ENCODE measurements at places on chromosomes 6 and 20.
A peak's percentile ranks its signal among the peaks of the same experiment; 100 is the strongest.

GRCh38 chr20:63651942-63652191 is 1.4 kb downstream of the STMN3 start:
- DNase-seq, result peak; percentile 60

DNA sequence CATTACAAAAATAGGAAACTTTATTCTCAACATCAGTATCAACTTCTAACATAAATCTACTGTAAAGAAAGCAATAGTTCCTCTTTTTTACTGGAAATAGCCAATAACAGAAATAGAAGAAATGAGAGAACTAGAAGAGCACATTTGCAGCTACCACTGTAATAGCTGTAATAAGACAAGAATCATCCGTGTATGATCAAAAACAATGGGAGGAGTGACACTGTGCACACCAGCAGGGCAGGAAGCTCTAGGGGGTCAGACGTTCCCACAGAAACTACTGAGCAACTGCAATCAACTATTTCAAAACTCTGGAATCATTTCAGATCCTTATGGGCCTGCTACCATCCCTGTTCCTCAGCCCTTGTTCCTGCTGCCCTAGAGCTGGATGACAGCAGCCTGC is 43.7 kb downstream of the NINL start:
- no peak for DNase-seq

DNA sequence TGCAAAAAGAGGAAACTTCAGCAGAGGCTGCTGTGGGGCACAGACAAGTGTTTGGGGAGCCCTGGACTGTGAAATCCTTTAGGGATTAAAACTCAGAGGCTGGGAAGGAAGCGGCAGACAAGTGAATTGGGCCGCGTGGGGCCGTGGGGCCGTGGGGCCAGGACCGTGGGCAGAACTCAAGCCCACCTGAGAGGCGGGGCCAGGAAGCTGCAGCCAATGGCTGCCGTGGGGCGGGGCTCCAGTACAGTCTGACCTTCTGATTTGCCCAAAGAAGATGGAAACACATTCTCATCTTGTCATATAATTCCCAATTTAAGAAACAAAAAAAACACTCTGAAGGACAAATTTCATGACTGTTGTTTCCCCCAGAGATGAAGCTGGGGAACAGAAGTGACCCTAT is 55.4 kb downstream of the ANKRD60 start:
- DNase-seq, result peak; percentile 61

GRCh38 chr6:100378576-100378975 is 86.1 kb downstream of the SIM1 start:
- DNase-seq, result no peak

DNA sequence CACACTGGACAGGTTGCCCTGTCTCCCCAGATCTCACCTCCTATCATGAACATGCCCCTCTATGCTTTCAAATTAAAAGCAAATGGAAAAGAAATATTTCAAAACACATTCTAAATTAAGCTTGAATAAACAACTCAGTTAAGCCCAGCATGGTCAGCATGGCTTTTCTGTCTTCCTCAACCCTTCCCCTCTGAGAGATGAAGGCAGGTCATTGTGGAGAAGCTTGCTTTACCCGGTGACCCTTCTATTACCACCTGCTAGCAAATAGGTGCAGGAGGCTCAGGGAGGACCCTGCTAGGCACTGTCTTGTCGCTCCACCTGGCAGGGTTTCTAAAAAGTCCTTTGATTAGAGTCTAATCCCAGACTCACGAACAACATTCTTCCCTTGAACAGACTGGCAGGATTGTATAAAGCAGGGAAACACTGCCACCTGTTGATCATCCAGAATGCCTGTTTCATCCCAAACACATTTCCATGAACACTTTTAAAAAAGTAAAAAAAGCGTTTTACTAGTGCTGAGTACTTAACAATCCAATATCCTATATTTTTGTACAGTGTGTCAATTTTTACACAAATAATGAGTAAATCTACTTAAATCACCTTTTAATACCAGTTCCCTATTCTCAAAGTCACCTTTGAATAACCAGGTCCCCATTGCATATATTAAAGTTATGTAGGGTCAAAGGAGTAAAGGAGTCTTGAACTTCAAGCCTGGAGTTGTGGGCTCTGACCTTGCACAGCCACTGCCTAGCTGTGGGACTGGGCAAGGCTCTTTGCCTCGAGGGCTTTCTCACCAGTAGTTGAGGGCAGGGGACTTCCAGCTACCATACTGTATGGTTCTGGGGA is 75.5 kb downstream of the GPR6 start:
- DNase-seq, result peak; percentile 41

Measured in K562 (cell line).